Cardiac muscle cell (in vitro differentiated cells and primary cell): ENCODE measurements at places on chromosomes 5 and 9. TPM values are rescaled to one million over a fixed set of nuclear protein-coding genes. Genes with fewer than 3 reads are reported as not detected.

DNA sequence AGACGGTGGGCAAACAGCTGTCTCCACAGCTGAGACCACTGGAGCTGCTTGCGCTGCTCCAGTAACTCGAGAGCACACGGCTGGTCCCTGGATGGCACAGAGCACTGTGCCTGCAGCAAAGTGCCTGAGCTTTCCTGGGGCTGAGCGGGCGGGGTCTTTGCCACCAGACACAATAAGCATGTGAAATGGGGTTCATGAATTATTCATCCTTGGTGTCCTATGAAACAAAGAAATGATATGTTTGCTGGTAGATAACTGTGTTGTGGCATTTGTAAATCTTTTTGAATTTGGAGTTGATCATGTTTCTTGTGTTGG is 151.7 kb upstream of the MPDZ start:
- no peak for DNase-seq

GRCh38 chr5:27900761-27901160 is 862.4 kb upstream of the CDH9 start:
- no peak for DNase-seq

GRCh38 chr9:20944507-20944906 is 86.9 kb downstream of the HACD4 start:
- DNase-seq: no peak

Gene ACTBL2
- not detected in 2 replicates for polyA plus RNA-seq
